ENCODE measurements at places on chromosomes 12 and 14.

DNA sequence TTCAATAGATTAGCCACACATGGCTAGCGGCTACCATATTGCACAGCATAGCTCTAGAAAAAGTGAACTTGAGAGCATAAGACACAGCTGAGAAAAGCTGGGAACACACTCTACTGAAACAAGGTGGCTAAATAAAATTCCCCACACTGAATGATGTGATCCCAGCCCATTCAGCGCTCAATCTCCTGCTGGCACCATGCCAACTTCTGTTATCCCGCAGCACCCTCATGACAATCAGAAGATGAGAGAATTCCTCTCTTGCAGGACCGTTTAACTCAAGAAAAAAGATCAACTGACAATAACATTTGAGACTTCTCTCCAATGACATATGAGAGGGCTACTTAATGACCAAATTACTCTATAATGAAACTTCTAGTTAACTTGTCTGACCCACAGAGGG lies 115.4 kb downstream of the ADAMTS20 start:
- DNase-seq = no peak

DNA sequence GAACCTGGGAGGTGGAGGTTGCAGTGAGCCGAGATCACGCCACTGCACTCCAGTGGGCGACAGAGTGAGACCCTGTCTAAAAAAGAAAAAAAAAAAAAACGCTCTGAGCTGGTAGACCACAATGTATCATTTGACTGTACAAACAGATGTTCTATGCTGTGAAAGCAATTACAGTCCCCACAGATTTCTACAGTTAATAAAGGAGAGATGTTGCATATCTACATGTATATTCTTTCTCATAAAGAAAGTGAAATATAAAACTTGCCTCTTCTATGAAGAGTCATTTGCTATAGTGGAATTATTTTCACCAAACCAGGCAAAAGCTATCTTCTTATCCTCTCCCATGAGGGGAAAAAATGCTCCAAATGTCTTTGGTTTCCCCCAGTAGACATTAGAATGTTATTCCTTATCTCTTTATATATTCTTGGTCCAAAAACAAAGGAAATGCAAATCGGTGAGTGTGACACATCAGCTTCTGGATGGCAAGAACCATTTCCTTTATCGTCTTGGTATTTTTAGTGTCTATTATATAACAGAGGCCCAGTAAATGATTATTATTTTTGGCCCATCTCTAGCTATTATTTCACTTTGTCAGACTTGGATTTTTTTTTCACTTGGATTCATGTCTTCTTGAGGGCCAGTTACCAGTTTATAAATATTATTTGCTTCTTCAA lies 230.4 kb downstream of the SSPN start:
- DNase-seq = no peak

DNA sequence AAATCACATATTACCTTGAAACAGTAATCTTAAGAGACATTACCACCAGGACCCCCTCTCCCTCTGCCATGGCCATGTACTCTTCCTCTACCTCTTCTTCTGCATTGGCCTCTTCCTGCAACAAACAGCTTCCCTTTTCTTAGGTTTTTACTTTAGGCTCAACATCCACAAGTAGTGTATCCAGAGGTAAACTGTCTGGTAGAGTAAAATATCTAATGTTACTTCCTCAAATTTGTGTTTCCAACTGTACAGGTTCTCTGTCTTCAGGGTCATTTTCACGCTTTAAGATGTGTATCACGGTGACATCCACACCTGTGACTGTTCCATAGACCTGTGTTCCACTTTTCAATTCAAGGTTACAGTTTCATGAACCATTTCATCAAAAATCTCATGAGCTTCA lies 13.4 kb downstream of the CDK17 start:
- no peak for DNase-seq

DNA sequence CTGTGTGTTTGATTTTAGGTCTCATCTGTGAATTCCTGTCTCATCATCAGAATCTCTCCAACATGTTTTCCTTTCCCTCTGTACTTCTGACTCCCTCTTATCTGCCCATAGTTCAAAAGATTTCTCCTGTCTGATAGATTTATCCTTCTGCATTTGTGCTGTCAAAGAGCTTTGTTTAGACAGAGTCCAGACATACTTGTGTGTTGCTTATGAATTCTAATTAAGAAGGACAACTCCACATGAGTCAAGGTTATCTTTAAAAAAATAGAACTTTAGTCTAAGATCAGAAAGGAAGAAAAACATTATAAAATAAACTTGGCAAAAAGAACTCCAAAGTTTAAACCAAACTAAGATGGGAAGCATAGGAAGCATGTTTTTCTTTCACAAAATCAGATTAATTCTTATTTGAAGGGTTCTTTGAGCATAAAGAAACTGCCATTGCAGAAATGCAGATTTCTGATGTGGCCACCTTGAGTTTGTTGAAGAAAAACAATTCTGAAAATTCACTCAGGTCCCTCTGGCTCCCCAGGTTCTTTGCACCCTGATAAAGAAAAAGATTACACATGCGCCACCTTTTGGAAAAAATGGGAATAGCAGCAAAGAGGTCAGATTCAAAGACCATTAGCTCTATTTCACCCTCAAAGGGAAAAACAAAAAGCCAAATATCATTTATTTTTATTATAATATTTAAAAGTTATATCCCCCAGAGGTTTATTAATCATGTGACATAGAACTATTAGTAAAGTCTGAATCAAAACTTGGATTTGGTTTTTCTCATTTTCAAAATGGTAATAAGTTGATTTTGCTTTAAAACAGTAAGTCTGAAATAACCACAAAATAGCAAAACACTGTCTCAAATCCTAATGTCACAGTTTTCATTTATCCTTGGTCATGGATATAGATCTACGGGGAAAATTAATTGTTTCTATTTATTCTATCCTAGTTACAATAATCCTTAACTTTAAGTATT lies 143.7 kb upstream of the DCN start:
- DNase-seq = no peak

DNA sequence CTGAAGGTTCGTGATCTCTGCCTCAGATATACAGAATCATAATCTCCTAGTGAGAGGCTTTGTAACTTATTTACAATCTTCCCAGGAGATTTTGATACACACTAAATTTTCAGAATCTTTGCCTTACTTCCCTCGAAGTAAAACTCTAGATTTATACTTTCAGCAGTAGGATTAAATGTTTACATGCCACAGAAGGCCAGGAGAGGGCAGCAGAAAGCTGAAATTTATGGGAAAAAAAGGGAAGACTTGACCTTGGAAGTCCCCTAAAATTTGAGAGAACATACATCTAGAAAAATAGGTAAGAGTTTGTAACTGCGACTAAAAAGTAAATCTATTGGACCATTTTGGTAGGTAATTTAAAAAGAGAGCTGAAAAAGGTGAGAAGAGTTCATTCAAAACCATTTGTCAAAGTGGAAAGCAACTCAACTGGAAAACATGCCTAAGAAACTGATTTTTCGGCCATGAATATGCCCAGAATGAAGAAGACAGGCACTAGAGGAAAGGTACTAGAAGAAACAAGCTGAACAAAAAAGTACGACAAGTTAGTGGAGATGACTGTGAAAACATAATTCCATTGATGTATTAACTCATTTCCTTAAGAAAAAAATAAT lies 242.0 kb upstream of the MDGA2 start:
- no peak for DNase-seq

DNA sequence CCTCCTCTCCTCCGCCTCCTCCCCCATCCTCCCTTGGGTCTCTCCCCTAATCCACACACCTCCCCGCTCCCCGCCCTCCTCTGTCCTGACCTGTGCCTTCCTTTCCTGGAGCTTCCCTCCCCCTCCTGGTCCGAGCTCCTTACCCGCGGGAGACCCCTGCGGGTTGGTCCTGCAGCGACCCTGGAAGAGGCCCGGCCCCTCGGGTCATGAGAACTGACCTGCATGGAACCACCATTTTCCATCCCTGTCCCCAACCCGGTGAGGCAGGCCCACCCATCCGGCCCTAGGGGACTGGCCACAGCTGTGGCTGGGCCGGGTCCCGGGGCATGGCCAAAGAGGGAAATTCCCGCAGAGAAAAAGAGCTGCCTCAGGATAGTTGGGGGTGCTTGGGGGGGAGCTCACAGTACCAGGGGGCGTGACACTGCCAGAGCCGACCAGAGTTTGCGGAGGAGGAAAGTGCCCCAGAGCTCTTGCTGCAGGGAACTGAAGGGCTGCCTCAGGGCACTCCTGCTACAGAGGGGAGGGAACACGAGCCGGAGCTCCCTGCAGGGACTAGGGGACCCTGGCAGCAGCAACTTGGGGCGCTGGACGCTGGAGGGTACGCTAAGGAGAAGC lies 613 bp downstream of the ARHGEF40 start:
- no peak for DNase-seq

DNA sequence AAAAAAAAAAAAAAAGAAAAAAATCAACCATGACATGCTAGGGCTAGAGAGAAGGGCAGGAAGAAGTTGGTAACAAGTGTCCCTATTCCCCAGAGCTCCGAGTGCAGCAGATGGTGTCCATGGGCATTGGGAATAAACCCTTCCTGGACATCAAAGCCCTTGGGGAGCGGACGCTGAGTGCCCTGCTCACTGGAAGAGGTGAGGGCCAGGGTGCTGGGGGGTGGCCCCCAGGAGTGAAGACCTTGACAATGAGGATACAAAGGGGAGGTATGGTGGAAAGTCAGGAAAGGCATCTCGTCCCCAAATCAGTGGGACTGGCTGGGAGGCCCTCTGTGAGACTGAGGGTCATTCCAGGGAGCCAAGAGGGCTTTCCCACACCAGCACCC lies 11.6 kb downstream of the ZNF219 start:
- no peak for DNase-seq

- DNase-seq = no peak
Observed at GRCh38 chr14:100825713-100826331, at the start of gene MEG3. TSS of gene MEG3 (plus strand) at chr14:100826118.

- no peak for DNase-seq
Observed at GRCh38 chr14:93096691-93097322, 18.9 kb downstream of the ITPK1 start.

- DNase-seq = no peak
Observed at GRCh38 chr14:68261092-68261842, 441.7 kb downstream of the RAD51B start.
